ENCODE measurements at places on chromosomes 13 and 19. TPM values are rescaled to one million over a fixed set of nuclear protein-coding genes. Genes with fewer than 3 reads are reported as not detected.

GRCh38 chr19:40534148-40534547 is 42.5 kb upstream of the SHKBP1 start:
- no peak for DNase-seq

DNA sequence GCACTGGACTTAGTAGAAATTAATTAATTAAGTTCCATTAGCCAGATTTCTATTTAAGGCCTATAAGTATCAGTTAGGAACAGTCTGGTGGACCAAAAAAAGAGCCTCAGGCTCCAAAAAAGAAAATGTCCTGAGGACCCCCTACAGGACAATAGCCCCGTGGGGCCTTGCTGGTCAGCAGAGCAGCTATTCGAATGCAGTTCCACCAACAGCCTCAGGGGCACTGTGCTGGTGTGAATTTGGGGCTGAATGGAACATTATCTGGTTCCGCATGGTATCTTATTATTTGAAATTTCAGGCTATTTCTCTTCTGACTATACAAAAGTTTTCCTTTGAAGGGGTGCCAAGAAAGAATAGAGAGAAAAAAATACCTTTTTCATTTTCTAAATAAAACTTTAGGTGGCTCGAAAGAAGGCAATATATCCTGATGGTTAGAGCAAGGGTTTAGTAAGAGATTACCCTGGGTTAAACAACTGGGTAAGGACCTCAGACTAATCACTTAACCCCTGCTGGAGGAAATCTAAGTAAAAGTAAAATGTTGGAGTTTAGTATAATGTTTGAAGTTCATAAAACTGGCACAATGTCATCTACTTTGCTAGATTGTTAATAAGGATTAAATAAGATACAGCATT is 147.2 kb downstream of the MIPEP start:
- no peak for DNase-seq

DNA sequence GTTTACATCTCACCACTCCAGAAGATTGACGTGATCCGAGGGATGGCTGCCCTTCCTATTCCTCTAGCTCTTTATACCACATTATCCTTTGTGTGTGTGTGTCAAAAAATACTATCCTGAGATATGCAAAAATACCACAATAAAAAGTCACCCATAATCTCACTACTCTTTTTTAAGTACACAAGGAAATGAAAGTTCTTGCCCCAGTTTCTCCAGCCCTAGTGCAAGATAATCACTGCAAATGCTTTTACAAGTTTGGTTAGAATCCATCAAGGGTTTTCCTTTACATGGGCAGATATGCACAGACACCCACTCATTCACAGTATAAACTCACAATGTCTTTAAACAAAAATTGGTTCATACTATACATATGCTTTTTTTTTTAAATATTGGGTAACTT is 89.3 kb downstream of the DIAPH3 start:
- DNase-seq = no peak

DNA sequence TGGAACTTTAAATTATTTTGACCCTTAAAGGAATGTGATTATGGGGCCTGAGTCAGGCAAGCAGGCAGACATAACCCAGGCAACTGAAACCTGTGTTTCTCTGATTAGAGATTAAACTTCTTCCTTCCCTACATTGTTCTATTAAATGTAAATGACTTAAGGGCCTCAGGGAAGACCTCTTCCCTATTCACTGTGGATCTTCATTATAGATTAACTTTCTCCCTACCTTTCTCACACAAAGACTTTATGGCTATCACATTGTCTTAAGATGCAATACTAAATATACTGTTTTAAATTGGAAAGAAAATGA is 8.8 kb upstream of the METTL21C start:
- no peak for DNase-seq

GRCh38 chr13:79237981-79238380 is 168.1 kb downstream of the RBM26 start:
- no peak for DNase-seq

DNA sequence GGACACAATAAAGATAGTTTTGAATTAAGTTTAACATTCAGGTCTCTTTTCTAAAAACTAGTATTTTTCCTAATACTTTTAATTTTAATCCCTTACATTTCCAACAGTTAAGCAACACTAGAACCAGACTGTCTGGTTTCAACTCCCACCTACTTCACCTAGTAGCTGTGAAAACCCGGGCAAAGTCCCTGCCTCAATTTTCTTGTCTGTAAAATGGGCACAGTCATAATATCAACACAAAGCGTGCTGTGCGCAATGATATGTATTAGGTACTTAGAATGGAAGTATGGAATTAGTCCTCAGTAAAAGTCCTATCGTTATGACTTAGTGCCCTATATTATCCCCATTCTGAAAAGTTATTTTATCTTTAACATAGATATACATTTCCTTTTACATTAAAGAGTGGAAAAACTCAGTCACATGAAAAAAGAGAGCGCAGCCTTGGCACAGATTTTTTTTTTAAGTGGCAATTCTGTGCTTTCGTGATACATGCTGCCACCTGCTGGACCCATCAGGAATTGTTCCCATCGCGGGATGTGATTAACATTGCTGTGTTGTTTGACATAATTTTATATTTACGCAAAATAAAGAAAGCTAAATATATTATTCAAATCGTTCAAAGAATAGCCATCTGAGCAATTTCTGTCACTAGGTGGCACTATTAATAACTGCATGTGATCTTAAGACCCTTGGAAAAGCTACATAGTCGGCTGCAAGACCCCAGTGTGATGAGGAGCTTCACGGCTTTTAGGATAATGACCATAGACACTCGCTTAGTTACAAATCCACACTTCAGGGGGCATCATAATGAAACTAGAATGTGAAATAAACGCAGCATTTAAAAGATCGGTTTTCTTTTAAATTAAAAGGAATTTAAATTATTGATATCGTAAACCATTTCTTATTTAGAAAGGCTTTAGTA is 59.9 kb downstream of the LIG4 start:
- peak; percentile 30 for DNase-seq

GRCh38 chr13:51244637-51245405 is 22.6 kb downstream of the FAM124A start:
- DNase-seq = no peak

DNA sequence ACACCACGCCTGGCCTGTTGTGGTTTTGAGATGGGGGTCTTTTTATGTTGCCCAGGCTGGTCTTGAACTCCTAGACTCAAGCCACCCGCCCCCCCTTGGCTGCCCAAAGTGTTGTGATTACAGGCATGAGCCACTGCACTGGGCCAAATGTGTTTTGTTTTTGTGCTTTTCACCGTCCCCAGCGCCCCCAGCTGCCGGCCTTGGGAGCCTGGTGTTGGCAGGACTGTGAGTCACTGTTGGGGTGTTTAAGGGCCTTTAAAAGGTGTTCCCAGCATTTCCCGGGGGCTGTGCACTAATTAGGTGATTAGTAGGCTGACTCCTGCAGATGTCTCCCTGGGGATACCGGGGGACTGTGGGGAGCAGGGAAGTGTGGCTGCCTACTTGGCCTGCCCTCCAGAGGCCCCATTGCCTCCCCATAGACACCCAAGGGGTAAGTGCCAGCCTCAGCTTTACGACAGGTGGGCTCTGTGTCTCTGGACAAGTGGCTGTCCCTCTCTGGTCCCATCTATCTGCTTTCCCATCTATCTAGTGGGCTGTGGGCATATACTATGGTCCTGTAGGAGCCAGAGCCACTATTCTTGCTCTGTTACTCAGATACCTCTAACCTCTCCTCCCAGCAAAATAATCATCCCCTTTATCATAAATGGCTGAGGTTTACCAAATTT is 11.8 kb upstream of the TLE5 start:
- DNase-seq = no peak

GRCh38 chr19:34676697-34677385 is at the start of gene SCGB2B2:
Gene SCGB2B2, minus strand, starts transcription at chr19:34677159. Its CDS starts 82,596 bp downstream, at chr19:34594563.
- no peak for DNase-seq

GRCh38 chr13:84845907-84846619 is 953.2 kb downstream of the SLITRK6 start:
- DNase-seq = no peak

DNA sequence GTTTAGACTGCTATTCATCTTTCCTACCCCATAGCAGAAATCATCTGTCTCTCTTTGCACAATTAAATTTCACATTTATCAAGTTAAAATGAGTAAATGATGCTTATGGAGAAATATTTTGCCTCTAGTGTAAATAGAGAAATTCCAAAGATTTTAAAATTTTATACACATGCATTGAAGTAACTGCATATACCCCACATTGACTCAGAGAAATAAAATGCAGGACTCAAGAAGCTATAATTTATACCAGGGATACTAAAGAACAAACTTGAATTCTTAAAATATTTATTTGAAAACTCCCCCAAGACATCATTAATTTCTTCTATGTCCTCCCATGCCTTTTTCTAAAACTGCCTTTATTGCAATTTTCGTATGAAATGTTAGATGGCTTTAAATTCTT is 165.8 kb downstream of the DIAPH3 start:
- no peak for DNase-seq

DNA sequence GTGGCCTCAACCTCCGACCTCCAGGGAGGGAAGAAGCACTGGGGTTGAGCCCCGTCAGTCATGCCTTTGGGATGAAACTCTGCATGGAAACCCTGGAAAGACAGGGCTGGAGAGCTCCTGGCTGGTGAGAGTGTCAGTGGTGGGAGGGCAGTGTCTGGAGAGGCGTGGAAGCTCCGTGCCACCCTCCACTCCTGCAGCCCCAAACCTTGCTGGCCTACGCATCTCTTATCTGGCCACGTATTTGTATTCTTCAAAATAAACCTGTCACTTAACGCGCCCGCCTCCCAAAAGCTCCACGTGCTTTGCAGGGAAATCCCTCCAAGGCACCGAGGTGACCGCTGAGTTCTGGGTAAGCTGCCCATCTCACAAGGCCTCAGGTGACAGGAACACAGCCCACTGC is 84.3 kb downstream of the TEX29 start:
- no peak for DNase-seq

GRCh38 chr13:99737481-99738245 is 233.9 kb downstream of the ZIC5 start:
- DNase-seq = no peak

DNA sequence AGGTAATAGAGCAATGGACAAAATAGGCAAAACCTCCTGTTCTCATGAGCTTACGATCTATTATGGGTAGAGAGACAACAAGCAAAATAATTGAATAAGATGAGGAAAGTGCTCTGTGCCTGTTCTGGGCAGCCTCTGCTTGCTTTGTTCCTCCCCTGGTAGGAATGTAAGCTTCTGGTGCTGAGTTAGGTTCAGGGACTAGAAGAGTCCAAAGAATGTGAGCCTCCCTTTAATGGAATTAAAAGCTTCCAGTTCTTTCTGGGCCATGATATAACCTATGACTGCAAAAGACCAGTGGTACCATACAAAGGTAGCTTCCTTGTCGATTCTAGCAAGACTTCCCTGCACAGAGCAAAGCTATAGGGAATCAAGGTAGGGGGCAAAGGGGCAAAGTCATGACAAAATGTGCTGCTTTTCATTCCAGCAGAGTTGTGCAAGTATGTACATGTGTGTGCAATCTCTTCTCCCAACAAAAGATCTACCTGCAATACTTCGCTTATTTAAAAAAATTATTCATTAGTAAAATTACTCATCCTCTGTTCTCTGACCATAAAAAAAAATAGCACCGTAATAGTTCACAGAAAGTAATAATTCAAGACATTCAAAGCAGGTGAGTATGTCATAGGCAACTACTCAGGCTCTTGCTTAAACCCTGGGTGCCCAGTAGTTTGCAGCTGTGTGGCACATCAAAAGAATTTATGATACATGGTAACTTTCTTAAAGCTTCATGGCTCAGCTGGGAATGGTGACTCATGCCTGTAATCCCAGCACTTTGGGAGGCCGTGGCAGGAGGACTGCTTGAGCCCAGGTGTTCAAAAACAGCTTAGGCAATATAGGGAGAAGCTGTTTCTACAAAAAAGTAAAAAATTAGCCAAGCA is 21.4 kb downstream of the ACOD1 start:
- no peak for DNase-seq

- DNase-seq = no peak
Observed at GRCh38 chr13:77876176-77876575, 42.5 kb downstream of the EDNRB start.

DNA sequence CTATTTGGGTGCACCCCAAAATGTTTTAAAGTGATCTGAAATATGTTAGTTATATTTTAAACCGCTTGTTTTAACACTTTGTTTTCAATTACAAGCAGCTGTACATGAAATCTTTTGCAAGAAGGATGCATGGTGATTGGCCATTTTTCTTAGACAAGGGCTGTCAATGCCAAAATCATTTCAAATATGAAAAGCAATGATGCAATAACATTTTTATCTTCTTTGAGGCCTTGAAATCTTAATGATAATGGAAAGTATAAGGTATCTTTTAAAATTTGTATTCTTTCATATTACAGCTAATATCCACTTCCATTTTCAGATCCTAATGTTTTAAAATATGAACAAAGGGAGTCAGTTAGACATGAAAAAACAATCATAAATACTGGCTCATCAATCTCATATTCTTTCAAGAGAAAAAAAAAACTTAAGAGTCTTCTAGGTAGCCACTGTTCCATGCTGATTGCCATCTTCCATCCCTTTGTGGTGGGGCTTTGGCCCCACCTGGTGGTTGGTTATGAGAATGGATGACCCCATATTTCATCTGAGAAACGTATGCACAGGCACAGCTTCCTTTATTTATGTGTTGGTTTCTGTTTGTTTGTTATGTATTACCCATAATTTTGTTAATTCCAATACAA is 330.3 kb upstream of the MIR17HG start:
- DNase-seq = peak; percentile 35

DNA sequence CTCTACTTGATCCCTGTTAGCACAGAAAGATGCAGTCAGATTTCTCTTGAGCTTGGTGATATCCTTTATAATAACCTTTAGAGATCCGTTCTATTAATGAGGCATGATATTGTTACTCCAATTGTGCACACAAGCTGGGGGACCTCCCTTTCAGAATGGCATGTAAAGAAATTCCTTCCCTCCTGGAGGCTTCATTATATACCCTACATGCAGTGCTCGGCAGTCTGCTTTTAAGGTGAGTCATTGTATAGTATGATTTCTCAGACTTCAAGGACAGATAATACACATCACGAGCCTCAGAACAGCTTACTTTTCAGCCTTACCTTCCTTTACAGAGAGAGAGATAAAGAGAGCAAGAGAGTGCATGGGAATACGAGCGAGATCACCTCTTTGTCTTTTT is 261.3 kb downstream of the ATP8A2 start:
- no peak for DNase-seq

DNA sequence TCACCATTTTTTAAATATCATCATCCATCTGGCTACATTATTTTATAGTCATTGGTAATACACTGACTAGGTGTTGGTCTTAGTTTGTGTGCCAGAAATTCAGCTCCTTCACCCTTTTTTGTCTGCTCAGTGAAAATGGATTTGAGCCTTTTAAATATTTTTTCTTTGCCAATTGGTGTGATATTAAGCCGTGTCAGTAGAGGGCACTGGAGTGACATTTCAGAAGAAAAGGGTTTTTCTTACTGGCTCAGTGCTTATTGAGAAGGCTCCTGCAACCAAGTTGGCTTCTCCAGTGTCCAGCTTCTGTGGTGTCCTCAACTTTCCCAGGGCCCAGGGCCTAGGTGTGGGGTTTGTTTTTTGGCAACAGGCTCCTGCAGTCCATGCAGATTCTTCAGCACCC is 546.6 kb downstream of the DACH1 start:
- no peak for DNase-seq

Gene AKAP11
- 23.3 TPM for polyA plus RNA-seq

Gene GPR4
- polyA plus RNA-seq = 8.4 TPM

Gene TGFBR3L
- 0.50 TPM for polyA plus RNA-seq

Gene KLF5
- polyA plus RNA-seq = not detected

Gene TNNI3
- 3.1 TPM for polyA plus RNA-seq

Gene ZNF486
- 5.4 TPM for polyA plus RNA-seq

Gene TNFSF13B
- polyA plus RNA-seq = 2.7 TPM

Gene HMG20B
- polyA plus RNA-seq = 29.5 TPM

Gene ZNF491
- 3.2 TPM for polyA plus RNA-seq
